ENCODE measurements at places on chromosomes 3 and 15. TPM values are rescaled to one million over a fixed set of nuclear protein-coding genes. Genes with fewer than 3 reads are reported as not detected.
A peak's percentile ranks its signal among the peaks of the same experiment; 100 is the strongest.

GRCh38 chr3:144045766-144046165 lies 74.1 kb downstream of the DIPK2A start:
- DNase-seq: no peak

- no peak for DNase-seq
These were observed 29.1 kb downstream of the SLC6A6 start for GRCh38 chr3:14431452-14431916.

- DNase-seq: peak; percentile 52
These were observed 354.2 kb upstream of the BCHE start for GRCh38 chr3:166191411-166191810.

DNA sequence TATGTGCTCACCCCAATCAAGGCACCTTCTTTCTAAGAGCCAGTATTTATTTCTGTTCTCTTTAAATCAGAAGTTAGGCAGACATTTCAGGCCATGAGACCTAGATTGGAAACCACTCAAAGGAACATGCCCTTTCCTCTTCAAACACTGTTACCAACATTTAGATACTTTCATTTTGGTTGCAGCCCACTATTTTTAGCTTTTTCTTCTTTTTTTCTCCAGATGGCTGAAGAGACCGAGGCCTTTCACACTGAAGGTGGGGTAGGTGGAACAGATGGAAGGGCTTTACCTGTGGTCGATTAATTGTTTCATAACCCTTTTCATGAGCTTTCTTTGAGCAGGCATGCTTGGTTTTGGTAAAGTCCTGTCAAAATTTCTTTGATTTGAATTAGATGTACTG lies 10.9 kb upstream of the LZTFL1 start:
- no peak for DNase-seq

- no peak for DNase-seq
These were observed 773.4 kb downstream of the ROBO1 start for GRCh38 chr3:78994174-78995027.

DNA sequence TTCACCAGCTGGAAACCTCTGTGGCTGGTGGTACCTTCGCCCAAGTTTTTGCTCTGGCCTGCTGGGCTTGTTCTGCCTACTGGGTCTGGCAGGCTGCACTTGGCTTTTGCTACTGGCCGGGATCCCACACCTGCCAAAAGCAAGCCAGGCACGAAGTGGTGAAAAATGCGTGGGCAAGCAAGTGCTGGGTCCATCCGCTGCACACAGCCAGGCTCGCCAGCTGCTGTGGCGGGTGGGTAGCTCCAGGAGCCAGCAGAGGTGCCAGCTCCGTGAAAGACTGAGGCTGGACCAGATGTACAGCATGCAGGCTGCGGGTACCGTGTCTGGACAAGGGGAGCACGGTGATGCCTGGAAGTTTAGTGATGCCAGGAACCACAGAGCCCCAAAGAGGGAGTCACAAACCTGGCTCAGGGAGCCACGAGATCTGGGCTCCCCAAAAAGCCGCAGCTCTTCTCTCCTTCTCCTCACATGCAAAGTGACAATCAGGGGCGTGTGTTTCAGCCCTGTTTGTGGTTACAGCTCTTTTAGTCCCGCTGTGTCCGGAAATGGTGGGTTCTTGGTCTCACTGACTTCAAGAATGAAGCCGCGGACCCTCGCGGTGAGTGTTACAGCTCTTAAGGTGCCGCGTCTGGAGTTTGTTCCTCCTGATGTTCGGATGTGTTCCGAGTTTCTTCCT lies 1455.6 kb upstream of the GBE1 start:
- DNase-seq: no peak

DNA sequence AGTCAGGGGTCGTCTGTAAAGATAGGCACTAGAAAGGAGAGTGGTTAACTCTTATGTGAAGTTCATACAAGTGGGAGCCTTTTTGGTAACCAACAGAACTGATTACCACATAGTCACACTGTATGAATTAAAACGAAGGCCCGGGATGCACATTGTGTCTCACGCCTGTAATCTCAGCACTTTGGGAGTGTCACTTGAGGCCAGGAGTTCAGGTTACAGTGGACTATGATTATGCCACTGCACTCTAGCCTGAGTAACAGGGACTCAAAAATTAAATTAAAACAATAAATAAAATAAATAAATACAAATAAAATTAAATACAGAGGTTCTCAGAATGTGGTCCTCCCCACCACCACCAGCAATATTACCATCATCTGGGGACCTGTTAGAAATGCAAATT lies 467 bp downstream of the DNAAF4 start:
- DNase-seq: no peak

GRCh38 chr15:53288542-53288941 lies 470.9 kb downstream of the WDR72 start:
- DNase-seq: no peak

DNA sequence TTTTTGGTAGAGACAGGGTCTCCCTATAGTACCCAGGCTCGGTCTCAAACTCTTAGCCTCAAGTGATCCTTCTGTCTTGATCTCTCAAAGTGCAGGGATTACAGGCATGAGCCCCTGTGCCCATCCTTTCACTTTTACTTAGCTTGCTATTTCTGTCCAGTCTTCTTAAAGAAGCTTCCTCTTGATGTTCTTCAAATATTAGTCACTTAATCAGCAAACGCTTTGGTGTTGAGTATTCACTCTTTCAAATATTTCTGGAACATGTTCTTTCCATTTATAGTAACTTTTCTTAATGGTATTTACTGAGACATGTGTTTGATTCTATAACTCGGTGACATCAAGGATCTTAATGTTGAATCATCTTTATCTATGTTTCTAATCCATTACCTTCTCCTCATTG lies 122.1 kb downstream of the CNTN6 start:
- DNase-seq: no peak

GRCh38 chr3:47123857-47124256 lies 40.1 kb downstream of the SETD2 start:
- DNase-seq: no peak

DNA sequence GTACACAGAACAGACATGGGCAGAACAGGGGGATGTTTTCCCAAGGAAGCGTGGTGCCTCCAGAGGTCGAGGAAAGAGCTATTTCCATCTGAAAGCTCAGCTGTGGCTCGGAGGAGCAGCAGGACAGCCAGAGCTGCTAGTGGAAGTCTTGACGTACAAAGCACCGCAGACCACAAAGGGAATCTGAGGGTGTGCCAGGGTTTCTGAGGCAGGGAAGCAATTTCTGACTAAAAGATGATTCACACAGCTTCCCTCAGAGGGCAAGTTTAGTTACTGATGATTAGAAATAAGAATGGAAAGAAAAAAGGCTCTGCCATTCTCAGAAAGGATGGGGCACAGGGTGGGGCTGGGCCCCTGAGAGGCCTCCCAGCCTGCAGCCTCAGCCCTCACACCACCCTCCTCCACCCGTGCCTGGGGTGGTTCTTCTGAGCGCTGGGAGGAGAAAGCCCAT lies 45.8 kb upstream of the SEC13 start:
- DNase-seq: peak; percentile 96

GHSR gene
- total RNA-seq: not detected

TIMP4 gene
- 2.6 TPM for total RNA-seq

PGBD4 gene
- total RNA-seq: 1.8 TPM

Measured in bronchial epithelial cell (primary cell).